Psoas muscle (tissue), 8 donors: ENCODE measurements at places on chromosomes 6 and 20. TPM values are rescaled to one million over a fixed set of nuclear protein-coding genes. Genes with fewer than 3 reads are reported as not detected.

NHLRC1 gene
- 2.6 TPM for polyA plus RNA-seq

NKX2-2 gene
- polyA plus RNA-seq = not detected

MYCT1 gene
- 4.5 TPM for polyA plus RNA-seq

OR2H1 gene
- not detected for polyA plus RNA-seq

BCAS1 gene
- polyA plus RNA-seq = 0.16 TPM

LHFPL5 gene
- polyA plus RNA-seq = 0.10 TPM

MAD2L1BP gene
- 31.6 TPM for polyA plus RNA-seq

CD109 gene
- 0.51 TPM for polyA plus RNA-seq

LPA gene
- polyA plus RNA-seq = not detected

NNAT gene
- polyA plus RNA-seq = 0.99 TPM

SNPH gene
- 1.0 TPM for polyA plus RNA-seq

MYT1 gene
- polyA plus RNA-seq = not detected

FAM162B gene
- 3.7 TPM for polyA plus RNA-seq

CFB gene
- polyA plus RNA-seq = 1.6 TPM

CLPSL1 gene
- not detected for polyA plus RNA-seq

TSPO2 gene
- not detected for polyA plus RNA-seq

SLC26A8 gene
- not detected for polyA plus RNA-seq

ZNF133 gene
- 9.8 TPM for polyA plus RNA-seq

RNF5 gene
- polyA plus RNA-seq = 110 TPM

FRS3 gene
- 4.5 TPM for polyA plus RNA-seq

GNAS-AS1 gene
- polyA plus RNA-seq = 0.03 TPM

RIN2 gene
- 4.4 TPM for polyA plus RNA-seq

TREML1 gene
- 0.04 TPM for polyA plus RNA-seq

NRN1 gene
- 4.7 TPM for polyA plus RNA-seq

EYS gene
- under 0.01 TPM for polyA plus RNA-seq

PCMTD2 gene
- polyA plus RNA-seq = 11.7 TPM

OR12D3 gene
- not detected for polyA plus RNA-seq

ULBP3 gene
- 0.32 TPM for polyA plus RNA-seq

GTPBP2 gene
- 27.8 TPM for polyA plus RNA-seq

MATN4 gene
- not detected for polyA plus RNA-seq

BRPF3 gene
- 15.3 TPM for polyA plus RNA-seq

ZC2HC1B gene
- polyA plus RNA-seq = not detected

PEX3 gene
- polyA plus RNA-seq = 7.7 TPM

DOK5 gene
- 9.1 TPM for polyA plus RNA-seq

OGFRL1 gene
- polyA plus RNA-seq = 4.3 TPM

OLIG3 gene
- polyA plus RNA-seq = not detected

LTA gene
- polyA plus RNA-seq = 0.10 TPM

RNF144B gene
- polyA plus RNA-seq = 7.9 TPM

TINAG gene
- 0.04 TPM for polyA plus RNA-seq

POLR1C gene
- 64.5 TPM for polyA plus RNA-seq

C6orf15 gene
- polyA plus RNA-seq = not detected

ZNF334 gene
- polyA plus RNA-seq = 0.10 TPM

WFDC10A gene
- polyA plus RNA-seq = not detected

HEY2 gene
- polyA plus RNA-seq = 6.2 TPM

MACROD2 gene
- polyA plus RNA-seq = 0.20 TPM

OXT gene
- 0.17 TPM for polyA plus RNA-seq

BYSL gene
- 29.0 TPM for polyA plus RNA-seq

GSS gene
- polyA plus RNA-seq = 24.5 TPM

TCP11 gene
- not detected for polyA plus RNA-seq

PTGIS gene
- polyA plus RNA-seq = 2.7 TPM

MAPK14 gene
- polyA plus RNA-seq = 42.0 TPM

SLC22A3 gene
- 121 TPM for polyA plus RNA-seq
